ENCODE measurements at places on chromosomes 7 and 10. TPM values are rescaled to one million over a fixed set of nuclear protein-coding genes. Genes with fewer than 3 reads are reported as not detected.

The SFXN3 gene
- 101 TPM for total RNA-seq

The MCM10 gene
- total RNA-seq: 14.5 TPM

The SPDYE6 gene
- total RNA-seq: not detected

The LAMB1 gene
- total RNA-seq: 46.6 TPM

The TFEC gene
- total RNA-seq: not detected

The CPXM2 gene
- not detected for total RNA-seq

The CNPY4 gene
- total RNA-seq: 5.5 TPM

The PWWP2B gene
- total RNA-seq: 79.9 TPM

The UNC5B gene
- total RNA-seq: 0.51 TPM

The OR2A42 gene
- not detected for total RNA-seq

The ANKRD1 gene
- 0.08 TPM for total RNA-seq

The BMPER gene
- total RNA-seq: not detected

The CDK6 gene
- total RNA-seq: 59.5 TPM

The OR2A5 gene
- not detected for total RNA-seq

The HOXA13 gene
- total RNA-seq: 22.2 TPM

The SLC16A9 gene
- not detected for total RNA-seq

DNA sequence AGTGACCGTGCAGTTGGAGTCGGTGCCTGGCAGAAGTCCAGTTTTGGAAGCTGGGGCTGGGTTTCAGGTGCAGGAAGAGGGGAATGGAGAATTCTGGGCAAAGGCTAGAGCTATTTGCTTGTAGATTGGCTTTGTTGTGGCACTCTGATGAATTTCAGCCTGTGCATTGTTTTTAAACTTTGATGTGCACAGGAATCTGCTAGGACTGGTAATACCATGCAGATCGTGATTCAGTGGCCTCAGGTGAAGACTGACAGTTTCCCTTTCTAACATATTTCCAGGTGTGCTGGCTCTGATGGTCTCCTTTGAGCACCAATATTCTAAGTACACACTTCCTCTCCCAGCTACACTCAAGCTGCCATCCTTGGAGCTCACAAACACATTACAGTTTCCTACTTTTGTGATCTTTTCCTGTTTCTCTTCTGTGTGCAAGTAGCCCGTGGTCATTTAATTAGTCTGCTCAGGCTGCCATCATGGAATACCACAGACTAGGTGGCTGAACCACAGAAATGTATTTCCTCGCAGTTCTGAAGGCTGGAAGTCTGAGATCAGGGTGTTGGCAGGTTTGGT is 55.6 kb downstream of the NOC3L start:
- no peak for DNase-seq

GRCh38 chr10:120221873-120222485 is 235.0 kb upstream of the PLPP4 start:
- DNase-seq: peak; percentile 73

DNA sequence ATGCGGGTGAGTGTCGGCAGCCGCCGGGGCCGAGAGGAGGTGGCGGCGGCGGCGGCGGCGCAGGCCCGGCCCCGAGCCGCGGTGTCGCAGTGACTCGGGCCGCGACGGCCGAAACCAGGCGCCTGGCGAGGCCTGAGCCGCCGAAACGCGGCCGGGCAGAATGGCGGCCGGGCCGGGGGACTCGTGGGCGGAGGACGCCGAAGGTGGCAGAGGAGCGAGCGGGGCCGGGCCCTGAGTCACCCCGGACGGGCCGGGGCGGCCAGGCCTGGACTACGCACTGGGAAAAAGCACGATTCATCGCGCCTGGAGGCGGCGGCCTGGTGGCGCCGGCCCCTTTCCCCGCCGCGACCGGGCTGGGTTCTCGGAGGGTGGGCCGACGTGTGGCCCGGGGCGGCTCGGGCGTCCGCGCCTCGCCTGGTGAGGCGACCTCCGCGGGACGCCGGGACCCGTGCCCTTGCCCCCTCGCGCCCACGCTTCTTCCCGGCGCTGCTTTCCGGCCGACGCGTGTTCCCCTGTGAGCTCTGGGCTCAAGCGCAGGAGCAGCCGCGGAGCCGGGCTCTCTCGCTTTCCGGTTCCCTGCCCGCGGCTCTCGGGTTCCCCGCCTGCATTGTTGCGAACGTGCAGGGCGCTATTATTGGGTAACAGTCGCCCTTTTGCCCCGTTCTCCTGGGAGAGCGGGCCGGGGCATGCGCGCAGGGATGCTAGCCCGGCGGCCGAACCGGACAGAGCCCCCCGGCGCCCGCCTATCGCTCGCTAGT is 500 bp downstream of the CUL1 start:
- DNase-seq: peak; percentile 77

GRCh38 chr7:23469961-23470250 is 385 bp downstream of the IGF2BP3 start:
- no peak for DNase-seq

GRCh38 chr7:127730658-127731276 is 78.8 kb downstream of the SND1 start:
- no peak for DNase-seq

GRCh38 chr7:157211690-157212089 is 73.0 kb downstream of the UBE3C start:
- DNase-seq: no peak

DNA sequence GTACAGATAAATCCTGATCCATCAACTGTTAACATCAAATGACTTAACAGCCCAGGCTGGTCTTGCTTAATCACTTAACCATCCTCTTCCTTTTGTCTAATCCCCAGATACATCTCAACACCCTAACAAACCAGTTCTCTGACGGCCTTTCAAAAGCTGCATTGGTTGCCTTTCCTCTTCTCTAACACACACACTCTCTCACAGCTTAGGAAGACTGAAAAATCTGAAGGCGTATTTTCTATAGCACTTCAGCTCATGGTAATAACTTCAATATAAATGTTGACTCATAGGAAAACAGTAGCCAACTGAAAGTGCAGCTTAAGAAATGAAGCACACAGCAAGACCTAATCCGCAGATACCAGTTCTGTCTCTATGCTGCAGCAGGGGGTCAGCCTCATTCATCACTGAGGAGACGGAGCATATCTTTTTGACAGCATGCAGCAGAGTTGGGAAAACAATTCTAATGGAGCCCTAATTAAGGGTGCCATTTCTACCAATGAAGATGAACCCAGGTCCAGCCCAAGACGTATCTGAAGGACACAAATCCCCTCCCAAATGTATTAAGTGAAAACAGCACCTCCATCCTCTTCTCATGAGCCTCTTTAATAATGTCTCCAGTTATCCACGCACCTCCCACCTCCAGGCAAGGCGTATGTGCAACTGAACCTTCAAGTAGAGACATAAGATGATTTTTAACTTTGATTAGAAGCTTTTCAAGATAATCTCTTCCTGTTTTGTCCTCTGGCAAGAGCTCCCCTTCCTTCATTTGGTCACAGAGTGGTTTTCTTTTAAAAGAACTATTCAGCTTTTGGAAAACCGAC is 211.7 kb upstream of the NFE2L3 start:
- no peak for DNase-seq

- no peak for DNase-seq
Observed at GRCh38 chr7:131816391-131817007, 260.1 kb upstream of the PODXL start.

DNA sequence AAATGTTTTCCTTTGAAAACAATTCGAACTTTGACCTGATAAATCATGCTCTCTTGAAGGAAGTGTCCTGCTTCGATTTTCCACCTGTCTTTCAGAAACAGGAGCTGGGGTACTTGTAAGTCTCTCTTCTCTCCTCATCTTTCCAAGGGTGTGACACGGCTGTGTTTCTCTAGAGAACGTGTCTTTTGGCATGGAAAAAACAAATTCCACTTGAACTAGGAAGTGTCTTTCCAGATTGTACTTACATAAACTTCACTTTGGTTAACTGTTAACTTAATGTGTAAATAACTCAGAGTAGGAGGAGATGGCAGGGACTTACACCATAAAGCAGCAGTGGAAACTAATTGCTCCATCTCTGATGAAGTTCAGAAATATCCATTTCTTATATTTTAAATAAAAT is 4.2 kb upstream of the CALCR start:
- DNase-seq: peak; percentile 42

GRCh38 chr7:126203185-126203584 is 1049.6 kb downstream of the GRM8 start:
- no peak for DNase-seq

GRCh38 chr7:44618753-44619152 is 12.3 kb downstream of the OGDH start:
- DNase-seq: peak; percentile 78

GRCh38 chr7:149773446-149774236 is at the start of gene ZNF467:
ZNF467 (minus strand) TSS chr7:149773588; CDS start chr7:149771032, 2,556 bp downstream.
- no peak for DNase-seq

GRCh38 chr10:5418584-5418983 is 6.2 kb downstream of the NET1 start:
- no peak for DNase-seq

GRCh38 chr10:101858723-101859500 is 15.3 kb upstream of the KCNIP2 start:
- no peak for DNase-seq

GRCh38 chr7:13860734-13861133 is 128.7 kb downstream of the ETV1 start:
- peak; percentile 26 for DNase-seq

DNA sequence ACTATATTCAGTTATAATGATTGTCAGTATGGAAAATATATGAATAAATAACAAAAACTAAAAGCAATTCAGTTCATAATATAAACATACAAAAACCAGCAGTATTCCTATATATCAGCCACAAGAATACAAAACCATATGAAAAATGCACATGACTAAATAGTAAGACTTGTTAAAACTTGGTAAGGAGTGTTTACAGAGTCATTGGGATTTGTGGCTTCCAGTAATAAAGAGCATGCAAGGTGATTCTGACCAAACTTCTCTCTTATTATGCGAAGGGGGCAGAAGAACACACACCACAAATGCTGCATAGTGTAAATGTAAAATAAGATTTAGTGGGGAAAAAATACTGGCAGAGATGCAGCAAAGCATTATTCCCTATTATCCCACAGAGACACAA is 8.8 kb upstream of the CNOT4 start:
- DNase-seq: no peak

GRCh38 chr7:44634839-44635591 is 28.6 kb downstream of the OGDH start:
- peak; percentile 25 for DNase-seq

GRCh38 chr7:116957874-116958273 is 4.6 kb downstream of the ST7 start:
- DNase-seq: no peak

Measured in HT-29 (cell line).